ENCODE measurements at places on chromosomes 5 and 9.

DNA sequence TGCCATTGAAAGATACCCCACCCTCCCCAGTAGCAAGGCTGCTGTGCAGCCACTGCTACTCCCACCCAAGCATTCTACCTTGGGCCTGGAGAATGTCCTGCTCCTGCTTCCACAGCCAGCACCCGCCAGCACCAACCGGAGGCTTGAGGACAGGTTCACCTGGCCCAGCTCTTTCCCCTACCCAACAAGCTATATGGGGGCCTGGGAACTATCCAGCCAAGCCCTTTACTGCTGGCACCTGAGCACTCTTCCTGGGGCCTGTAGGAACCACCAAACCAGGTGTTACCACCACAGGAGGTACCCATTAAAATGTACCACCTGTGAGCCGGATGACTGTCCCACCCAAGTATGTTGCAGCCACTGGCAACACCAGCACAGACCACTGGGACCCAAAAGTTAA, 86.1 kb upstream of the GHR start:
- no peak for DNase-seq

DNA sequence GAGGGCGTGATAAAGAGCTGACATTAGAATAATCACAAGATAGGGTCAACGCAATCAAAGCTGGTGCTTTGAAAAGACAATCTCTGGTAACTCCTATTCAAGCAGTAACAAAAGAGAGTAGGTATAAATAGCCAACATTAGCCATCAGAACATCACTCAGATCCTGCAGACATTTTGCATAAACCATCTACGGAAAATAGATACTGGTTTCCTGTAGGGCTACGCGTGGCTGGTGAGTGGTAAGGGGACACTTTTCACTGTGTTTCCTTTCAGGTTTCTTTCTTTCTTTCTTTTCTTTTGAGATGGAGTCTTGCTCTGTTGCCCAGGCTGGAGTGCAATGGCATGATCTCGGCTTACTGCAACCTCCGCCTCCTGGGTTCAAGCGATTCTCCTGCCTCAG, 22.3 kb downstream of the TTF1 start:
- DNase-seq, result no peak

- no peak for DNase-seq
These were observed 18.1 kb upstream of the SCGB3A1 start for GRCh38 chr5:180609386-180609785.

GRCh38 chr9:83270116-83270515, 207.2 kb upstream of the RASEF start:
- DNase-seq, result no peak

DNA sequence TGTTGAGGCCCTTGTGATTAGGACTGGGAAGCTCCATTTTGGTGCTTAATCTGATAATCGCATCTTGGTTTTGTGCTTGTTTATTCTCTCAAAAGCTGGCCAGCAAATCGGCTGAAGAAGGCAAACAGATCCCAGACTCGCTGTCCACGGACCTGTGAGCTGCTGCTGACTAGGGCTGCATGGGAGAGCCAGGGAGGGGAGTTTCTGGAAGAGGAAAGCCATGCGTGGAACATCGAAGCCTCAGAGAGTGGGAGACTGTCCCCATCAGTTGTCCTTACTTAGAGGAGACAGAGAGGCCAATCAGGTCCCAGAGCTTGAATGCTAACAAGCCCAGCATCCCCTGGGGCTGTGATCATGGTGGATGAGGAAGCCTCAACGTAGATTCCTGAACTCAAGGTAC, 23.0 kb upstream of the FOXI1 start:
- no peak for DNase-seq

DNA sequence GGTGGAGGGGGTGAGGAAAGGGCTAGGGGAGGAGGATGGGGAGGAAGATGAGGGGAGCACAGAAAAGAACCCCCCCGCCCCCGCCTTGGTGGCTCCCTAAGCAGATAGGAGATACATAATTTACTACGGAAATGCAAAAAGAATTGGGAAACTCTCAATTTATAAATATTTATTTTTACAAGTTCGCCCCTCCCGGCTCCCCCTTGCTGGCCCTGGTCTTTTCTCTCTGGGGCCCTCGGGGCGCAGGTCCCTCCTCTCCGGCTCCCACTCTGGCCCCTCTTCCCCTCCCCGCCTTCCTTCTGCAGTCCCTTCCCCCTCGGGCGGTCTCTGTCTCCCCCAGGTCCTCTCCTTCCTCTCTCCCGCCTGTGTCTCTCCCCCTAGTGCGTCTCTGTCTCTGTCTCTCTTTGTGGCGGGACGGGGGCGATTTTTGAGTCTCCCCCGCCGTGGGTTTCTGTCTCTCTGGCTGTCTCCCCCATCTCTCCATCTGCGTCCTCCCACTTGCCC, 173.6 kb upstream of the IER5L start:
- peak; percentile 57 for DNase-seq

DNA sequence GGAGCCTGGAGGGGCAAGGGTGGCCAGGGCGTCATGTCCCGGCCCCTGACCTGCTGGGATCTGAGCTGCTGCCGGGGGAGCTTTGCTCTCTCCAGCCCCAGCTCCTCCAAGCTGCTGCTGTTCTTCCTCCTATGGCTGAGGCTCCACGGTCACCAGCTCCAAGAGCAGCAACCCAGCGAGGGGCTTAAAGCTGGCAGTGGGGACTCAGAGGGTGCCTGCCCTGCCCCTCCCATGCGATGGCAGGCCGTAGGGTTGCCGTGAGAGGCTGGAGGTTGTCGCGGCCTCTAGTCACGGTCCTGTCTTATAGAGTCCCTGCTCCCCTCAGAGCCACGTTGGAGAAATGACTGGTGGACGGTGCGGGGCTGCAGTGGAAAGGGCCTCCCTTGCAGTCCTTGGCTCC, 19.5 kb downstream of the DBH start:
- DNase-seq, result no peak

DNA sequence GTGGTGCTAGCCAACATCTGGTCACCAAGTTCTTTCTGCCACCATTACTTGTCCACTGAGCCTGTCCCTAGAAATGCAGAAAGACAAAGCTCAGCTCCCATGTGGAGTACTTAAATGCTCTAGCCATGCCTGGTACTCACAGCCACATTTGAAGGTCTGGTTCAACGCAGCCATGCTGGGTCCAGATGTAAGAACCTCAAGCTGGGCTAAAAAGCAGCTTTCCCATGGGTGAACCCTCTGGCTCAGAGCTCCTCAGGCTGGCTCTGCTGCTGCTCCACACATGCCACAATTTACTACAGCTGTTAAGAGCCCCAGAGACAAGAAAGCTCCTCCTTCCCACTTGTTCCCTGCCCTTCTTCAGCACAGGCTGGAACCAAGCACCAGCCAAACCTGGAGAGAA, 97.1 kb upstream of the LRRTM2 start:
- no peak for DNase-seq

DNA sequence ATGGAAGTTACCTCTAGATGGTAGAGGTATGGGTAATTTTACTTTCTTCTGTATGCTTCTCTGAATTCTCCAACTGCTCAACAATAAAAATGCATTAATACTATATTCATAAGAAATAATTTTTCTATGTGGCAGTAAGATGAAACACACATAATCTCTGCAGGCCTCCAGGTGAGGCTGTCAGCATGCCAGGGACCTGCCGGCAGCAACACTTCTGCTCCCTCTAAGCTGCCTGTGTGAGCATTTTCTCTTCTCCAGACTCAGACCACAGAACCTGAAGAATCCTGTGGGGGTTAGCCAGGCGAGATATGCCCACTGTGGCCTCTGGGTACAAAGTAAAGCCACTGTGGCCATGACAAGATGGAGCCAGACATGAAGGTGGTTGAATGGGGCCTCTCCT, 316.3 kb downstream of the EBF1 start:
- no peak for DNase-seq

DNA sequence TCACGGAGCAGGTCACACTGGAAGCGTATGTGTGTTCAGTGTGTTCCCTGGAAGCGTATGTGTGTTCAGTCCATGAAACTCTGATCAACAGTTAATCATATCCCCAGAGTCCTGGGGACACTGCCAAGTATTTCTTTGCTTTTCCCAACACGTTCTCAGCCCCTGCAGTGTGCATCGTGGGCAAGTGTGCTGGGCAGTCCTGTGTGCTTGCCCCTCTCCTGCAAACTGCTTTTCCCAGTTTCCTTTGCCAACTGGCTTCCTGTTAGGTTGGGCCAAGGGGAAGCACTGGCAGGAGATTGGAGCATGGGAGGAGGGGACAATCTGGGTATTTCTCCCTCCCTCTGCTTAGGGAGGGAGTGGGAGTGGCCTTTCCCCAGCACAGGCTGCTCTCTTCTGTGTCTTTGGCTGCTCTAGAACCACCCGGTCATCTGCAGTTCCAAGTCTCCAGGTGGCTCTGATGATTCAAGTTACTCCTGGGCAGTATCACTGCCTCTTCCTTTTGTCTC, 36.8 kb upstream of the NEK6 start:
- peak; percentile 43 for DNase-seq

- no peak for DNase-seq
These were observed 472.8 kb downstream of the SPOCK1 start for GRCh38 chr5:137026296-137026695.

DNA sequence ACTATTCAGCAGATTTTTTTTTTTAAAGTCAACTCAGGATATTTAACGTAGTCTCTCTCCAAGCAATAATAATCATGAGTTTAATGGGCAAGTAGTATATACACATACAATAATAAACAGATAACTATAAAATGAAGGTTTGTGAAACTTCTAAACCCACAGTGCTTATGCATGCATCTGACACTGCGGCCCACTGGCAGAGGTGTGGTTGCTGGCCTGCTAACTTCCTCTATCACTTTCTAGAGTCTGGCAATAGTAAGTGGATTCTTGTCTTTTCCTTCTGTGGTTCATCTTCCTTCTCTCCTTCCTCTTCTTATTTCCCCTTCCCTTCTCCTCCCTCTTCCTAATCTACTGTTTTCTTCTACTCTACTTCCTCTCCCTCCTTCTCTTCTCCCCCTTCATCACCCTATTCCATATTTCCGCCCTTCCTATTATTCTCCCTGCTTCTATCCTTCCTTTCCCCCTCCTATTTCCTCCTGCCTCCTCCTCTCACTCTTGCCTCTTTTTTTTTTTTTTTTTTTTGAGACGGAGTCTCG, 18.6 kb upstream of the AGXT2 start:
- no peak for DNase-seq

DNA sequence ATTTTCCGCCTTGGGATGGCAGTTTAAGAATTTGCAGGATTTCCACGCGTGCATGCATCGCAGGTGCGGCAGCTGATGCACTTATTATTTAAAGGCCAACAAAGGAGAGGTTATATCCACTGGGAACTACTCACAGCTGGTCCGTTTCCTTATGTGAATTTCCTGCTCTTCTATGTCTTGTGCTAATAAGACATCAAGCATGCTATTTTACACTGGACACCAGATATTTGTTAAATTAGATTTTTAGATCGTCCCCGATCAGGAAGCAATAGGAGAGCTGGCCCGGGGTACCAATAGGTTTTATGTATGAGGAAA, 476 bp upstream of the DTWD2 start:
- no peak for DNase-seq

DNA sequence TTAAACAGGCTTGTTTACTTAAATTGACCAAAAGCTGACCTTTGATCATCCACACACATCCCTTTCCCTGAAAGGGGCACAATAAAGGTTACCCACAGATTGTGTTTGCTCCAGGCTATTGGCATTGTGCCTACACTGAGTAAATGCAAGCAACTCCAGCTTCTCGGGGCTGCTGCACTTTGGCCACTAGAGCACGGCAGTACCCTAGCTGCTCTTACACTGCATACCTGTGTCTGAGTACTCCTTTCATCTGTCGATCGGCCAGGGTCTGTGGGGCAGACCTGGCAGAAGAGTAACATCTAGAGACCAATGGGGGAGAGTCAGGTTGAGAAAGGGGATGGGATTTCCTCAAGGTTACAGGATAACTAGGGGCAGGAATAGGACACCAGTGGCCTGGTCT, 281.9 kb upstream of the NMUR2 start:
- DNase-seq, result peak; percentile 3

DNA sequence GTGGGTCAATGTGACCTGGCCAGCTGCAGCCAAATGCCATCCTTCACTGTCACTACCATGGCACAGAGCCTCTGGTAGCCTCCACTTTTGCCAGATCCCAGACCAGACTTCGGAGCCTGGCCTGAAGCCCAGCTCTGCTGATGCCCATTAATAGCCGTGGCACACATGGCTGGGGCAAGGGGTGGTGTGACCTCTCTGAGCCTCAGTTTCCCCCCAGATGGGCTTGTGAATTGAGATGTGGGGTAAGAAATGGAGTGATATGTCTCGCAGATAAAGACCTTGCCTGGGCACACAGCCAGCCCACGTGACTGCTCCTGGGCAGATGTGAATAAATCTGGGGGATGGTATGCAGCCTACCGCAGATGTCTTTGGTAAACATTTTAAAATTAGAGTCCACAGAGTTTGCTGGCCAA, 13.9 kb downstream of the SUSD3 start:
- no peak for DNase-seq

DNA sequence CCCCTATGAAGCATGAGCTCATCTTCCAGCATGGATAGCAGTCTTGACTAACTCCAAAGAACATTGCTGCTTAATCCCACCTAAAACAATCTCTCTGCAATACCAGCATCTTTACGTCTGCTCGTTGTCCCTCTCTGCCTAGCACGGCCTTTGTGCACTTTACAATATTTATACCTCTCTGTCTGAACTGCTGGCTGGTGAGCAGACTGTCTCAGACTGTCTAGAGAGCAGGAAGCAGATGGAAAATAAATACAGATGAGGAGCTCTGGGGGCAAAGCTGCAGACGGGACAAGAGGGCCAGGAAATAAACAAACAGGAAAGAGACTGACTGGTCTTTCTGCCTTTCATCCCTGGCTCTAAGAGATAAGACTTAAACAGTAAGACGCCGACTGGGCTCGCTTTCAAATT, 224.8 kb downstream of the ENC1 start:
- DNase-seq, result no peak

DNA sequence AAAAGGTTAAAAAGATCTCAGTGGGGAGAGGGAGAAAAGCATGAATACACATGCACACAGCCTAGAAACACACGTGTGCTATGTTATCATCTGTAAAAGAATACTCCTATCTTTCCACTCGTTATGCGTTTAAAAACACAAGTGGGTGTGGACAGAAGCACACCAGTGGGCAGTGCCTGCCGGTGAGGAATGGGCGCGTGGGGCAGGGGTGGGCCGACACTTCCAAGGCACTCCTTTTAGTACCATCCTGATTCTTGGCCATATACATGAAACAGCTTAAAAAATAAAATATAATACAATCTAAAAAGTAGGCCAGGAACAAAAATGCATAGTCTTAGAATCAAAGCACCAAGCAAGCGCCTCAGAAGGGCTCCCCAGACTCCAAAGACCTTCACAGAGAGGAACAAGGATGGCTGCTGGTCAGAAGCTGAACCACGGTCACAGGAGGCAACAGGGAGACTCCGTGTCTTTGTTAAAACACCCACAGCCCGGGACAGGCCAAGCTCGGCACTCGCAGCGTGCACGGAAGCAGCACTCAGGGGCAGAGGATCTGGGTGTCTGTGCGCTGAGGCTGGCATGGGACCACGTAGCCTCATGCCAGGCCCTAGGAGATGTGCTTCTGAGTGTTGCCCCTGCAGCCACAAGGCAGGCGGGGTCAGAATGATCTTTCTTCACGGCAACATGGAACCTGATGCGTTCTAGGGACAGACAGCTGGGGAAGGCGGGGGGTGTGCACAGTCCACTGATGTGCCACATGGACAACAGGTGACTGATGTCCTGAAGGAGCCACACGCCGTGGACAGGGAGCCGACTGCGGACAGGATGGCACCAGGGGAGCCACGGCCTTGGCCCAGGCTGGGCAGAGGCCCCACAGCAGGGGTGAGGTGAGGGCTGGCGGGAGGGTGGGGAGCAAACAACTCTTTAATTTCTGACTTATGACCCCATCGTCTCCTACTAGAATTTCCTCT, 15.9 kb downstream of the BRD9 start:
- DNase-seq, result no peak
